A549 treated with RU486 at 1 μM for 4 hours (cell line): ENCODE measurements at places on chromosomes 7 and 10. TPM values are rescaled to one million over a fixed set of nuclear protein-coding genes. Genes with fewer than 3 reads are reported as not detected.

Gene ASB4
- 0.20 to 0.43 TPM (median 0.39 TPM) in 4 of 5 replicates, not detected in the other for total RNA-seq

Gene BAG3
- 105 to 157 TPM (median 141 TPM) in 5 replicates for total RNA-seq

Gene PPA1
- 184 to 232 TPM (median 201 TPM) in 5 replicates for total RNA-seq

Gene GPR15LG
- total RNA-seq, result not detected in 5 replicates

Gene TRIM50
- total RNA-seq, result not detected in 5 replicates

Gene ELN
- total RNA-seq, result 0.08 to 0.10 TPM (median 0.09 TPM) in 4 of 5 replicates, not detected in the other
